ENCODE measurements at places on chromosomes 3 and 15.

GRCh38 chr15:83449250-83449671 is 2.1 kb downstream of the SH3GL3 start:
- DNase-seq: no peak

DNA sequence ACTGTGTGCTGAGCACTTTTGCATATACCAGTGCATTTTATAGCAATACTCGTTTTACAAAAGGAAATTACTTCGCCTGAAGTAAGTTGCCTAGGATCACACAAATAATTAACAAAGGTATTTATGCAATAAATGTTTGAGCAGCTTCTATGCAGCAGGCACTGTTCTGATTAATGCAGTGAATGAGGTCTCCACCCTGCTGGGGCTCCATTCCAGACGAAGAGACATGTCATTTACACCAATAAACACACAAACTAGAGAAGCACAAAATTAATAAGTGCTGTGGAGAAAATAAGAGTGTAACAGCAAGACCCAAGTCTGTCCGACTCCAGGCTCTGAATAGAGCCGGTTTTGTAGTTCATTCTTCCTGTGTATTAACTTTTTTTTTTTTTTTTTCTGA is 17.5 kb downstream of the NOX5 start:
- DNase-seq: no peak

DNA sequence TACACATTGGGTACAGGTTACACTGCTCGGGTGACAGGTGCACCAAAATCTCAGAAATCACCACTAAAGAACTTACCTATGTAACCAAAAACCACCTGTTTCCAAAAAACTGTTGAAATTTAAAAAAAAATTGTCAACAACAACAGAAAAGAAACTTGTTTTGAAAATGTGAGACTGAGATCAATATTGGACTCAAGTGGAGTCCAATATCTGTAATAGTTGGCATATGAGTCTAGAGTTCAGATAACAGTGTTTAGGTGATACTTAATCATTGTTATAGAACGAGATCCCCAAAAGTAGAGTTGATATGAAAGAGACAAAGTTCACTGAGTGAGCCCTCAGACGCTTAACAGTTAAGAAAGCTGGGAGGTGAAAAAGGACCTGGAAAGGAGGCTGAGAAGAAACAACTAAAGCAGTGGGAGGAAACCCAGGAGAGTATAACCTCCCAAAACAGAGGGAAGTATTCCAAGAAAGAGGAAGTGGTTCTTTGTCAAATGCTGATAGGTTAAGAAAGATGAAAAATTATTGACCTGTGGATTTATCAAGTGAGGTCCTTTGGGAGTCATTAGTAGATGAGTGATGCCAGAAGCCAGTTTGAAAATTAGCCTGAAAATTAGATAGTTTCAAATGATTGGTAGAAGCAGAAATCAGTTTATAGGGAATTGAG is 388.6 kb upstream of the DPH6 start:
- DNase-seq: no peak

DNA sequence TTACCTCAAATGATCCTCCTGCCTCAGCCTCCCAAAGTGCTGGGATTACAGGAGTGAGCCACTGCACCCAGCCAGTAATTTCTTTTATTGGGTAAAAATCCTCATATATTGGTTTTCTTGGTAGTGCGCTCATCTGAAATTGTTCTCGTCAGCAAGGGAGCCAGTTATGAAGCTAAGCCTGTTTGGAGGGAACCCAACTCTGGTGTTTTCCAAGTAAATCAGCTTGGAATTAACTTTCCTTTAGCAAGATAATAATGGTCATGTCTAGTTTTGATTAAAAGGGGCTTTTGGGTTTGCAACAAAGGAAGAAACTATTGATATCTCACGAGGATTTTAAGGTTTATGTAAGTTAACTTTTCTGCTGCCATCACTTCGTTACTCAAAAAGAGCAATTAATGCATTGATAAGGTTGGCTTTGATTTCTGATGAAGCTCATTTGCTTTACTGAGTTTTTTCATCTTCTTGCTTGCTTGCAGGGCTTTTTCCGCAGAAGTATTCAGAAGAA is 72.7 kb downstream of the RARB start:
- no peak for DNase-seq

GRCh38 chr3:57556459-57557084 is 498 bp downstream of the PDE12 start:
- DNase-seq: peak; percentile 28

- no peak for DNase-seq
Observed at GRCh38 chr15:34941831-34942230, 27.7 kb downstream of the AQR start.

DNA sequence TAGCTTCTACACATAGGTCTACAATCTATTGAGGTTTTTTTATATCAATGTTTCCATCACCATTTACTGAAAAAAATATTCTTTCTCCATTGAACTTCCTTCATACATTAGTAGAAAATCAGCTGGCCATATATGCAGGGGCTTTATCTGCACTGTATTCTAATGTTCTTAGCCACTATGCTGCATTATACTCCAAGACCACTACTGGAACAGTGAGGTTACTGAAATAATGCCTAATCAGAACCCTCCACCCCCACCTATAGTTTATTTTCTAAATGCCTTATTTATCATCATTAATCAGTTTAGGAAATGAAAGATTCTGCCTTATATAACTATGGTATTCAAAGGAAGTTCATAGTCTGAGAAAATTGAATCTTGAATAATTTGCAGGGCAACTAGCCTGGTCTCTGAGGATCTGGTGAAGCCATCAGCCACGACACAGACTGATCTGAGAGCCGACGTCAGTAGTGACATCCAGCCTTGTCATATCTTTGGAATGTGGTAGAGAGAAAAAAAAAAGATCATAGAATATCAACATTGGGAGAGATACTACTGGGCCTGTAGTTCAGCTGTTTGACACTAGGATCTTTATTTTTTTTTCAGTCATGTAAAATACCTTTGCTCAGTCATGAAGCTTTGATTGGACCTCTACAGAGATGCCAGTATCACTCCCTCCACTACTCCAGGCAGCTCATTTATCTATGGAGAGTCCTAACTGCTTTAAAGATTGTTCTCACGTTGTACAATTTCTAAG is 66.6 kb downstream of the P3H2 start:
- no peak for DNase-seq

- no peak for DNase-seq
Observed at GRCh38 chr15:68352401-68353062, 75.0 kb downstream of the FEM1B start.

- DNase-seq: no peak
Observed at GRCh38 chr3:58633157-58633865, 33.3 kb downstream of the FAM3D start.

GRCh38 chr15:73518876-73519733 is 76.1 kb downstream of the REC114 start:
- no peak for DNase-seq

DNA sequence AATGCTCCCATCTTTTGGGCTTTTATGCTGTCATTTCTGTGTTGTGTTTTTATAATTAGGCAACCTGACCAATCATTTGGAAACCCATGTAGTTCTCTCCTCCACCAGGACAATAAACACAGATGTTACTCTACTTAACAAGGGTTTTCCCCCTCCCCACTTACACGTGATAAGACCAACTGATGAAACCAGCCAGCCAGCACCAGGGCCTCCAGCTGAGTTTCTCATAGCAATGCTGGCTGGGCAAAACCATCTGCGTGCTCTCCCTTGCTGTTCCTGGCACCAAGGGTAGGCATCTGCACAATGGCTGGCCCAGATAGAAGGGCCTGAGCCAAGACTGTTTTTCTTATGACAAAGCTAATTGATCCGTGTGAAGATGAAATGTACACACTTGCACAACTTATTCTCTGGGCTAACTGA is 310.4 kb downstream of the PLCL2 start:
- peak; percentile 17 for DNase-seq

DNA sequence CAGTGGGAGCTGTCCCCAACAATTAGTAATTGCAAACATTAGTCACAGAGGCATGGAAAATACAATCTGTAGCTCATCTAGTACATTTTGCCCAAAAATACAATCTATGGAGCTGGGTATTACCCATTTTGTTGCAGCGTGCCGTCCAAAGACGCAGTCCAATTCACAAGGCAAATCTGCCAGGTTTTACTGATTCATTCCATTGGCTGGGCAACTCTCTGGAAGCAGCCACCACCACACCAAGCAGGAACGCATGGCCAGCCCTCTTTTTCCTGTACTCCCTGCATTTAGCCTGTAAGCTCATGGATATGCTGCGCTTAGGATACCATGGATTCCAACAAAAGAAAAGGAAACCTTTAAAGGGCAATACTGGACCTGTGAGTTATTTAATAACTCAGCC is 60.5 kb upstream of the ARRDC4 start:
- DNase-seq: no peak

- no peak for DNase-seq
Observed at GRCh38 chr15:79032656-79033055, 57.9 kb downstream of the RASGRF1 start.

GRCh38 chr3:175713268-175713667 is 854.1 kb downstream of the NAALADL2 start:
- DNase-seq: no peak

GRCh38 chr3:15391007-15391406 is 36.3 kb downstream of the METTL6 start:
- no peak for DNase-seq

GRCh38 chr3:72890166-72890925 is 2.5 kb downstream of the GXYLT2 start:
- no peak for DNase-seq

DNA sequence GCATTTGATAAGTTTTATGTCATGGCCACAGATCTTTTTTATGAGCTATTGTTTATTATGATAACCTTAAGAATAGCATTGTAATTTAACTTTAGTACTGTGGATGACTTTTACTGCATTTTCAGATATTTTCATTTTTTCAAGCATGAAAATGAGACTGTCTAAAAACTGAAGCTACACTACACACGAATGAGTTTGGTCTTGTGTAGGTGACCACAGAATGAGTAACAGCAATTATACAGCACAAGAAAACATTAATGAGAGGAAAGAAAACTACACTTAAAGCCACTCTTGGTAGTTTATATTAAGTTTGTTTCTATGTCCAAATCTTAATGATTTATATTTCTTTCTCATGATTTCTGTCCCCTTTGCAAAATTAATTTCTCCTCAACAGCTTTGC is 809.2 kb downstream of the NAALADL2 start:
- DNase-seq: no peak

GRCh38 chr3:158845765-158846350 is 44.0 kb downstream of the MFSD1 start:
- peak; percentile 19 for DNase-seq

- DNase-seq: no peak
Observed at GRCh38 chr3:123768480-123769355, 115.4 kb downstream of the MYLK start.

GRCh38 chr3:193660698-193661411 is 67.8 kb downstream of the OPA1 start:
- no peak for DNase-seq

DNA sequence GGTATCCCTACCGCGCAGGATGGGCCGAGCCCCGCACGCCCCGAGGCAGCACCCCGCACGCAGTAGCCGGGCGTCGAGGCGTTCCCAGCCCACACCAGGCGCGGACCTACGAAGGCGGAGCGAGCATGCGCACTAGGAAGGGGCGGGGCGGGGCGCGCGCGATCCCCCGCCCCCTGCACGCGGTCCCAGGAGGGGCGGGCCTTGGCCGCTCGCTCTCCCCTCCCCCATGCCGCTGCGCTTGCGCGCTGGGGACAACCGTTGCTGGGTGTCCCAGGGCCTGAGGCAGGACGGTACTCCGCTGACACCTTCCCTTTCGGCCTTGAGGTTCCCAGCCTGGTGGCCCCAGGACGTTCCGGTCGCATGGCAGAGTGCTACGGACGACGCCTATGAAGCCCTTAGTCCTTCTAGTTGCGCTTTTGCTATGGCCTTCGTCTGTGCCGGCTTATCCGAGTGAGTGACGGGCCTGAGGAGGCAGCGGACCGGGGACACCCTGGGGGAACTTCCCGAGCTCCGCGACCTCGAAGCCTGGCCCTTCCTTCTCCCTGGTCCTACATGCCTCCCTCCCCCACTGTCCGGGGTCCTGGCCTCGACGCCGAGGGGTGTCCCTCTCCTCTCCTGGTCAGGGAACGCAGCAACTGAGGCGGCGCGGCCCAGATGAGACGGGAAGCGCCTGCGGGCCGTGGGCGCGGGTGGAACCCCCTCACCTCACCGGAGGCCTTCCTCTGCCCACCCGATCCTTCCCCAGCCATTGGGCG is at the start of gene SPESP1:
Gene SPESP1 (plus strand): TSS at position 258 of the 755 bp plus-strand sequence. CDS start 129 bp downstream, at position 387.
- no peak for DNase-seq

- no peak for DNase-seq
Observed at GRCh38 chr3:43327582-43327979, 41.2 kb downstream of the SNRK start.

DNA sequence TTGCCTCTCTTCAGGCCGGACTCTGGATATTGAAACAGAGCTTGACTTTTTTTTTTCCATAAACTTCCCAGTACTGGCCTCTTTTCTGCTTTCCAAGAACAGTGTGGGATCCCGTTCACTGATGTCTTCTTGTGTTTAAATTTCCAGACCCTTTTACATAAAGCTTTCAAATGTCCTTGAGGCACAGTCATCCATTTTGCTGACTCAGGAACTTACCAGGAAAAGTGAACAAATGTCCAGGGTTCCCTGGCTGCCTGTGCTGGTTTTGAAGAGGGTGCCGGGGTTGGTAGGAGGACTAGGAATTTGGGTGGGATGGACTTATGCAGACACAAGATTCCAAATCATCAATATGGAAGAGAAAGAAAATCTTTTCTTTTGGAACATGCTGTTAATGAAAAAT is 68.1 kb downstream of the CHDH start:
- no peak for DNase-seq

DNA sequence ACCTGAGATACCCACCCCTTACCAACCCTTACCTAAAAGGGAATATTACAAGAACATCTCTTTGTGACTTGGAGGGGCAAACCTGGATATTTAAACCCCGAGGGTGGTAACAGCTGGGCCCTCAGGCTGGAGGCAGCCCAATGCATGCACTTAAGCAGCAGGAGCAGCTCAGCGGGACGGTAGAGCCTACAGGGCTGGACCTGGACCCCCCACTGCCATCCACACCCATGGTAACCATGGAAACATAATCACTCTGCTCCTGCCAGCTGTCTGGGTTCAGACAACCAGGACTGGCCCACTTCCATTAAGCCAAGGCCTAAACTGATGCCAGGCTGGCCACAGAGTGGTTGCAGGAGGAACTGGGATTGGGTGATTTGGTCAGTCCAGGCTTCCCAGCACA is 52.8 kb downstream of the ETFA start:
- no peak for DNase-seq

GRCh38 chr15:94075349-94075748 is 156.0 kb upstream of the MCTP2 start:
- DNase-seq: no peak

DNA sequence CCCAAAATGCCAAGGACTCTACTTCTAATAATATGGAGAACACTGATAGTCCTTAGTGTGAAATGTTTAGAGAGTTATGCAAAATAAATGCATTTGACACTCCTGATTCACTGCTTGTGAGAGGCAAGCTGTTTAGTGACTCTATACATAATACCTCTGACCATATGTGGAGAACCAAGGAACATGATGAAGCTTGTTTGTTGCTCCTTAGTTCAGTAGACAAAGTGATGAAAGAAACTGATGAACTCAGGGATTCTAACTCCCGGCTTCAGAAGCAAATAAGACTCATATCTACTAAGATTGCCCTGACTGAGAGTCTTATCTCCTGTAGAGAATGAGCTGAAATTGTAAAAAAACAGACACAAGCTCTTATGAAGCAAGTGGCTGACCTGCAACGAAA is 41.3 kb downstream of the PEX5L start:
- DNase-seq: no peak
